ENCODE measurements at places on chromosomes 12 and 14.

DNA sequence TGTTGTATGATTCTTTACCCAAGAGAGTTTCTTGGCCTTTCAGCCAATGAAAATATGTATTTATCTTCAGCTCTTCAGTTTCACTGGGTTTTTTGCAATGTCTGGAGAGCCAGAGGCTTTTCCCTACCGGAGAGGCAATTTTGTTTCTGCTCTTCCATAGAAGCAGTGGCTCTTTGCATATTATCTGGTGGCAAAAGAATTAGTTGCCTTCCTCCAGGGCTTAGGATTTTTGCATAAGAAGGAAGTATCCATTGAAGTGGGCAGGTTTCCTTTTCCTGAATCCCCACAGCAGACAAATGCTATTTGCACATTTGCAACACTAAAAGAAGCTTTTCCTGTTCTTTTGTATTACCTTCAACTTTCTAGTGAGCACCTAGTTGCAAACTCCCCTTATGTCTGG is 75.2 kb downstream of the NTS start:
- H3K27ac ChIP-seq = peak overlapping the region; percentile 97
- H3K36me3 ChIP-seq = no peaks in the 10 kb centered on the region
- H3K4me3 ChIP-seq = no peak overlapping the region
- peaks cover 5% of the 10 kb centered on the region for H3K4me1 ChIP-seq

- no peaks in the 10 kb centered on the region for H3K27me3 ChIP-seq
- H3K27ac ChIP-seq = no peak overlapping the region
- H3K36me3 ChIP-seq = no peaks in the 10 kb centered on the region
- no peak overlapping the region for H3K4me3 ChIP-seq
These were observed 194.7 kb upstream of the FBXO33 start for GRCh38 chr14:39626589-39627576.

DNA sequence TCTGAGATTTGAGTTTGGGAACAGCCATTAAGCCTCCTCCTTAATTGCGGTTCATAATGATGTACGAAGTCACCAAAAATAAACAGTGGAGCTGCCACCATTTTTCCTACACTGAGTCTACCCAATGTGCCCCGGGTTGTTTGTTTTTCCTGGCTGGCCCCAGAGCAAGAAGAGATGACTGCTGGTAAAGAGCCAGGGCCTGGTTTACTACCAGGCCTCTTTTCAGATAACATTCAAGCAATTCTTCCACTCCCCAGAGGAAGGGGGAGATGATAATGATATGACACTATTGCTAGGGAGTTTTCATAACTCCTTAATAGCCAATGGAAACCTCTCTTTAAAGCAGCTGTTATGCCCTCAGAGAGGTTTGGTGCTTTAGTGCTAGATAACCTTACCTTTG is 42.3 kb downstream of the BRAP start:
- H3K4me1 ChIP-seq = no peaks in the 10 kb centered on the region
- no peak overlapping the region for H3K27ac ChIP-seq
- H3K36me3 ChIP-seq = peaks cover 18% of the 10 kb centered on the region
- no peak overlapping the region for H3K4me3 ChIP-seq
- H3K27me3 ChIP-seq = no peaks in the 10 kb centered on the region

GRCh38 chr12:71011261-71011660 is 90.7 kb upstream of the PTPRR start:
- no peaks in the 10 kb centered on the region for H3K4me1 ChIP-seq
- no peak overlapping the region for H3K4me3 ChIP-seq
- H3K27me3 ChIP-seq = no peaks in the 10 kb centered on the region

- DNase-seq = no peak
- no peak overlapping the region for H3K27ac ChIP-seq
- H3K4me1 ChIP-seq = no peaks in the 10 kb centered on the region
- H3K4me3 ChIP-seq = no peak overlapping the region
- H3K36me3 ChIP-seq = no peaks in the 10 kb centered on the region
- H3K27me3 ChIP-seq = no peaks in the 10 kb centered on the region
These were observed 7.5 kb downstream of the RNF212B start for GRCh38 chr14:23245282-23245681.

GRCh38 chr12:78186670-78187069 is 356.0 kb downstream of the NAV3 start:
- H3K4me3 ChIP-seq = no peak overlapping the region
- H3K4me1 ChIP-seq = no peaks in the 10 kb centered on the region
- DNase-seq = no peak
- H3K27ac ChIP-seq = no peak overlapping the region
- no peaks in the 10 kb centered on the region for H3K36me3 ChIP-seq
- H3K27me3 ChIP-seq = no peaks in the 10 kb centered on the region

DNA sequence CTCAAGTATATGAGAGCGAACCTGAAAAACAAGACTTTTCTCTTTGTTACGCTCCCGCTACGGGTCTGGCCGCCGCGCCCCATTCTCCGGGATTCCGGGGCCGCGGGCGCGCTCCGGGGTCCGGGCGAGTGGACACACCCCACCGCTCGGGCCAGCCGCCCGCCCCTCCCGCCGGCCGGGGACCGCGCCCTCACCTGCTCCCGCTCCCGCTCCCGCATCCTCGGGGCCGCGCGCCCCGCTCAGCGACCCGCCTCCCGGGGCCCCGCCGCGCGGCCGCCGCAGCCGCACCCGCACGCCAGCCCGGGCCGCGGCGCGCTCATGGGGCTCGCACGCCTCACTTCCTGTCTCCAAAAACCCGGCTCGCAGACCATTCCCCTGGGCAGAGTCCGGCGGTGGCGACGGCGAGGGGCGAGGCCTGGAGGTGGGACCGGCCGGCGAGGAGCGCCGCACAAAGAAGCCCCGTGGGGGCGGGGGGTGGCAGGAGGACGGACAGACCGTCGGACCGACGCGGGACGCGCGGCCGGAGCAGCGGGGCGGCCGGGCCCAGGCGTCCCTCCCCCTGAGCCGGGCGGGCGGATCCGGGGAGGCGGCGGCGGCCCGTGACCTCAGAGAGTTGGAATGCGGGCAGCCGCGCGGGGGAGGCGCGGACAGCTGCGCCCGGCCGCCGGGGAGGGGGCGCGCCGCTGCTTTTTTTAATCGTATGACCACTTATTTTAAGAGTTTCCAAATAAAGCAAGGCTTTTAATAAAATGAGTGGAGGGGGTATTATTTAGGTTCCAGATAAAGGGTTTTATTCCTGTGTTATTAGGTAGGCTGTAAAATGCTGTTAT is at the start of gene PTPN21:
PTPN21 (minus strand) TSS at position 551 of the 830 bp plus-strand sequence. CDS start 4,590 bp downstream, outside the sequence.
- no peak within 1 kb of the TSS for H3K27ac ChIP-seq
- peaks cover 2% of the 10 kb centered on the region for H3K4me1 ChIP-seq
- peak within 1 kb of the TSS; percentile 65 for H3K4me3 ChIP-seq
- H3K36me3 ChIP-seq = no peaks in the 10 kb centered on the region
- DNase-seq = no peak

Data from iPS DF 6.9 (cell line).